ENCODE measurements at places on chromosomes 3 and 15. TPM values are rescaled to one million over a fixed set of nuclear protein-coding genes. Genes with fewer than 3 reads are reported as not detected.
A peak's percentile ranks its signal among the peaks of the same experiment; 100 is the strongest.

DNA sequence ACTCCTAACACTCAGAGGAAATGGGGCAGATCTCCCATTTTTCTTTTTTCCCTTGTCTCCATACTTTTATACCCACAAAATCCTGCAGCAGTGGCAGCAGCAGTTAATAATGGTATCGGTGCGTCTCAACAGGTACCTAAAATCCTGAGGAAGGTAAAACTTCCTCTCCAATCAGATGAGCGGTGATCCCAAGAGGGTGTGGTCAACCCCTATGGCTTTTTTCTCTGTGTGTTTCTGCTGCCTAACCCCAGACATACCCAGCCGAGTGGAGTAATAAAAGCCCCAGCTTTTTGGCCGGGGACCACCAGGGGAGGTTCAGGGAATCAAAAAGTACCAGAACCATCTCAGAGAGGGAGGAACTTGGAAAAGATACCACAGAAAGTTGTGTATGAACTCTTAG, 9.1 kb downstream of the GK5 start:
- no peaks in the 10 kb centered on the region for H3K27me3 ChIP-seq
- H3K4me3 ChIP-seq = no peak overlapping the region
- peaks cover 61% of the 10 kb centered on the region for H3K4me1 ChIP-seq
- H3K27ac ChIP-seq = peak overlapping the region; percentile 72
- H3K36me3 ChIP-seq = peaks cover 32% of the 10 kb centered on the region

Gene PDCD10
- 93.4 TPM for polyA plus RNA-seq

DNA sequence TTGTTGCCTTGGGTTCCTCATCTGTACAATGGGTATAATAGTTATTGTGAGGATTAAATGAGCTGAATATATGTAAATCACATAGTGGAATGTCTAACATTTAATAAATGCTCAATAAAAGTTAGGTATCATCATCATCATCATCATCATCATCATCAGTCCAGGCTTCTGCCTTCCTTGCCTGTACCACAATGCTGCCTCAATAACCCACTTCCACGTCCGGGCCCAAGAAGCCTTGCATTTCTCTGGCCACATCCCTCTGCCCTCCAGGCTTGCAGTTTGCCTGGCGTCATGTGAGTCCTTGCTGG, 137.4 kb downstream of the THSD4 start:
- peaks cover 5% of the 10 kb centered on the region for H3K27me3 ChIP-seq
- H3K27ac ChIP-seq = no peak overlapping the region
- no peak for DNase-seq
- H3K4me3 ChIP-seq = no peak overlapping the region
- no peaks in the 10 kb centered on the region for H3K4me1 ChIP-seq
- H3K36me3 ChIP-seq = no peaks in the 10 kb centered on the region

GRCh38 chr15:62927196-62927595, 115.4 kb upstream of the TPM1 start:
- H3K4me3 ChIP-seq = no peak overlapping the region
- H3K27ac ChIP-seq = no peak overlapping the region
- H3K27me3 ChIP-seq = peaks cover 7% of the 10 kb centered on the region
- DNase-seq = no peak
- H3K36me3 ChIP-seq = no peaks in the 10 kb centered on the region
- no peaks in the 10 kb centered on the region for H3K4me1 ChIP-seq

Gene CEP97
- polyA plus RNA-seq = 2.6 TPM

Gene OSBPL10
- 0.50 TPM for polyA plus RNA-seq

DNA sequence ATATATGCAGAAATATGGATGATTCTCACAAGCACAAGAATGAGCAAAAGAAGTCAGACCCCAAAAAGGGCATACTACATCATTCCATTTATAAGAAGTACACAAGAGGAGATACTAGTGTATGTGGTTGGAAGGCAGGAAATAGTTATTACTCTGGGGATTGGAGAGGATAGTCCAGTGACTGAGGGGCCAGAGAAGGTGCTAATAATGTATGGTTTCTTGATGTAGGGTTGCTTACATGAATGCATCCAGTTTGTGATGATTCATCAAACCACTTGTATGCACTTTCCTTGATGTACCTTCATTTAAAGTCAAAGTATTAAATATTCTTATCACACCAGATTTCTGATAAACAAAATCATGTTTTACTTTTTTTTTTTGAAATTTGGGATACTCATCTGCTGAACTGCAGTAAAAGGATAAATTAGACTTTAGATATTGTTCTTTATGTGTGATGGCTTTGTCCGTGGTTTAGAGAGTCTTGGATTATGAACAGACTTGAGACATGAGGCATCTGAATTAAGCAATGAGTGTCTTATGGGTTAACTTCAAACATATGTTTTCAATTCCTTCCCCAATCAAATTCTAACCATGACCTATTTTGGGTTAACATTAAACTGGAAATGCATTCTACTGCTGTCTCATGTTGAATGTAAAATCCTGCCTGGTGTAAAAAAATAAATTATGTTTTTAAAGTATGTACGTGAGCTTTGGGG, 171.2 kb downstream of the SEMA6D start:
- H3K4me1 ChIP-seq = no peaks in the 10 kb centered on the region
- H3K27ac ChIP-seq = no peak overlapping the region
- H3K27me3 ChIP-seq = no peaks in the 10 kb centered on the region
- no peaks in the 10 kb centered on the region for H3K36me3 ChIP-seq
- H3K4me3 ChIP-seq = no peak overlapping the region
